ENCODE measurements at places on chromosomes 4 and X.

DNA sequence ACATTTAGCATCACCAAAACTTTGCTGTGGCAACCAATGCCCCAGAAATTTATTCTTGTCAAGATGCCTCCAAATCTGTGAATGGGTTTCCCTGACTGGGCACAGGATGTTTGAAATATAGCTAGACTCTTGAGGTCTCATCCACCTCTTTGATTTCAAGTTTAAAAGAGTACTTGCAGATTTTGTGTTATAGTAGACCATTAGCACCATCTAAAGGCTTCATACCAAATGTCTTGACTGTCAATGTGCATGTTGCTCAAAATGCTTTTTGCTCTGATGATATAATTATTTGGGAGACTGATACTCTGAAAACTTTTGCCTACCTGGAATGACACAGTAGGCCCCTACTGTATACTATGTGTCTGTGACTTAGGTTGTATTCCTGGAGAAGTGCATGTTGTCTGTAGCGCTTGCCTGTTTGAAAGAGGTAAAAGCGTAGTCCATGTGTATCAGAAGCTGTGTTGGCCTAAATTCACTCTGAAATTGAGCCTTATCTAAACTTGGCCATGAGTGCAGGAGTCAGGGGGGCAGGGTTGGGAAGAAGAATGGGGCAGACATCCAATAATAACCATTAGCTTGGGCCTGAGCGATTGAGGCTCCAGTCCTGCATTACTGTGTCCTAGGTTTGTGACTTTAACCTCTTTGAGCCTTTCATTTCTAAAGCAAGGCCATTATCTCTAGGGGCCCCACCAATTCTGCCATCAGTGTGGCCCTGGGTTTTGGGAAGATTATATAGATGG, 33.8 kb downstream of the NDP start:
- no peak for DNase-seq

DNA sequence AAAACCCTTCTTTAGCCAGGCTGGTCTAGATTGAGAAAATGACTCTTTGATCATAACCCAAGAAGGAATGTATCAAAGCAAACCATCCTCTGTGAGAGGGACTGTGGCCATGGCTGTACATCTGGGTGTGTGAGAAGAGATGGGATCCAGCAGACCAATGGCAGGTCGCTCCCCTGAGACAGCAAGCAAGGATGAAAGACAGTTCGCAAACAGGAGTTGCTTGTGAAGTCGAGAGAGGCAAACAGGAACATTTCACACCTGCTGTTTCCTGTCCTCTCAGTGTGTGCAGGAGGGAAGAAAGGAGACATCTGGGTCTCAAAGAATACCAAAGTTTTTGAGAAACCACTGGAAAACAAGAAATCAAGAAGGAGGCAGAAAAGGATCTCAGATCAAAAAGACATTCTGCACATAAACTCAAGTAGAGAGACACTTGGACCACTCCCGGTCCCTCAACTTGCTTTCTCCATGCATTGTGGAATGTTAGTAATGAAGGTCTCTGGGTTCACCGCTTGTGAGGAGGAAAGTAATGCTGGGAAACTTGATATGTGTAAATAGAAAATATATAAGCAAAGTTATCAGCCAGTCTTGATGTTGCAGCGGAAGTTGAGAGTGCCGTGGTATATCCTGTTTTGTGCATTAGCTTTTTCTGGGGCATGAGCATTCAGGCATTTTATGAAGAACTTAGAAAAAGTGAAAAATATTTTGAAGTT, 327.5 kb downstream of the BMPR1B start:
- no peak for DNase-seq

DNA sequence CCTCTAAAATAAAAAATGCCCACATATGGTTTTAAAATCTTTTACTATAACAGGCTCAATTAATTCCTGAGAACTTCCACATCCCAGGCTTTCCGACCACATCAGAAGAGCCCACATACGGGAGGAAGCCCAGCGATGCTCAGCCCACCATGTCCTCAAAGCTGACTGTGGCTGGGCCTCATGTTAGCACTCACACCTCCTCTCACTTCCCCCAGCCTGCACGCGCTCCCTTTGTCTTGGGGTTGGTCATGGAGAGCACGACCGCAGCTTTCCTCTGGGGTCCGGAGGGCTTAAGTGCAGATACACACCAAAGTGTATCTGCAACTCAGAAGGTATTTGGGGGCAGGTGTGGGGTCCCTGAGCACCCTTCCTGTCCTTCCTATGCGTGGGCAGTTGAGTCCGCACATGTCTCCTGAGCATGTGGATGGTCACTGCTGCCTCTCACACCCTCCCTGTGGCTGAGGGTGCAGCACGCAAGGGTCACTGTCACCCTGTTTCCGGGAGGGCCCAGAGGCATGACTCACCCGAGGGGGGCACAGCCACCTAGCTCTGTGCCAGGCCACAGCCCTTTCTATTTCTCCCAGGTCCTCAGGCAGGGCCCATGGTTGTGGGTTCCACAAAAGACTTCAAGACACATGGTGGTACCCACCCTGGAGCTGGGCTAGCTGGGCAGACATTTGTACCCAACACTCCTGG, 21.2 kb downstream of the WDR1 start:
- DNase-seq = no peak

GRCh38 chr4:25926462-25926861, 12.4 kb downstream of the SMIM20 start:
- no peak for DNase-seq

- DNase-seq = no peak
Measured at GRCh38 chr4:112952313-112952700, 97.1 kb upstream of the ANK2 start.

GRCh38 chr4:4985844-4986243, 33.4 kb downstream of the CYTL1 start:
- no peak for DNase-seq

- DNase-seq = peak; percentile 57
Measured at GRCh38 chr4:47031011-47031678, at the start of gene GABRB1. TSS of gene GABRB1 (plus strand) at chr4:47031567.

DNA sequence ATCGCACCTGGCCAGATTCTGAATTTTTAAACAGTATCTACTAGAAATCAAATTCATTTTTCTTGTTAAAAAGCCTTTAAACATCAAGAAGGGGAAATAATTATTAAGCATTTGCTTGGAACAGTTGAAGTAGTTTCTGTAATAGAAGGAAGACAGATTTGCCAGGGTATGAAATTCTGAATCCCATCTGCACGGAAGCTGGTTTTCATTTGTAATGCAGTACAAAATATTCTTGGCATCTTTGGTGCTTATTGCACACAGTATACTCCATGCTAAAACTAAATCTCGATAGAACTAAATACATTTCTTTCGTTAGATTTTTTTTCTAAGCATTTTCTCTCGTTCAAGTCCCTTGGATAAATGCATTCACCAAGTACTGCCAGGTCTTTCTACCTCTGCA, 25.3 kb downstream of the TRIM2 start:
- no peak for DNase-seq

- no peak for DNase-seq
Measured at GRCh38 chr4:6910340-6910959, 824 bp downstream of the TBC1D14 start.

- no peak for DNase-seq
Measured at GRCh38 chrX:148310426-148311165, 189.8 kb upstream of the AFF2 start.

GRCh38 chr4:152189451-152190179, 346.3 kb downstream of the FBXW7 start:
- DNase-seq = no peak

DNA sequence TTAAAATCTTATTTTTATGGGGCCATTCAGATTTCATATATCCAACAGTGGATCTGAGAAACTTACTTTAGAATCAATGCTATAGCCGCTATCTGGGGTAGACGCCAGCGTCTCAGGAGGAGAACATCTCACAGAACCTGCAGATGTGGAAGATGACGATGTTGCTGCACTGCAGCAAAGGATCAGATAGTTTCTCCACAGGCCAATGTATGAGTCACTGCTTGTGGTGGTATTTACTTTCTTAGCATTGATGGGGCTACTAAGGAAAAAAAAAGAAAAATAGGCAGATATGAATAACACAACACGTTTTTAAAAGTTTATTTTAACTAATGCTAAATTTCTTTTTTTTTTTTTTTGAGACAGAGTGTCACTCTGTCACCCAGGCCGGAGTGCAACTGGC, 85.9 kb downstream of the ZAR1 start:
- no peak for DNase-seq
